ENCODE measurements at places on chromosomes 6 and 20.

DNA sequence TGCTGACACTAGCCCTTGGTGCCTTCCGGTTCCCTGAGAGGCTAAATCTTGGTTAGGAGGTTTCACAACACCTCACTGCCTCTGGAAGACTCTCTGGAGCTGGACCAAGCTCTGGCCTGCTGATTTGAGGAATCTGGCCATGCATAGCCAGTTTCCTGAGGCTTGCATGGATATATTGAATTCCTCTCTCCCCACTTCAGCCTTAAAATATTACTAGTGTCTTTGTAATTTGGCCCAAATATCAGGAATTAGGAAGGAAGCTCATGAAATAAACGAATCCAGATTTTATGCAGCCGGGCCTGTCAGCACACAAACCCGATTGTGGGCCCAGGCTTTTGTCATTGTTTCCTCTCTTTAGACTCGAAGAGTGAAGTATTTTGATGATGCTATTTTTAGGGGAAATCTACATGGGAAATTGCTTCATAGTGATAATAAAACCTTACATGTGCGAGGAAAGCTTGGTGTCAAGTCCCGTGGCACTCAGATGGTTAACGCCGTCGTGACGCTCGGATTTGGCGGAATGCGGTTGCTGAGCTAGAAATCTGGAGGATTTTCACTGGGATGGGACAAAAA lies 144.4 kb downstream of the PHACTR3 start:
- DNase-seq: no peak

GRCh38 chr6:124798942-124799496 lies 163.2 kb upstream of the RNF217 start:
- DNase-seq: no peak

DNA sequence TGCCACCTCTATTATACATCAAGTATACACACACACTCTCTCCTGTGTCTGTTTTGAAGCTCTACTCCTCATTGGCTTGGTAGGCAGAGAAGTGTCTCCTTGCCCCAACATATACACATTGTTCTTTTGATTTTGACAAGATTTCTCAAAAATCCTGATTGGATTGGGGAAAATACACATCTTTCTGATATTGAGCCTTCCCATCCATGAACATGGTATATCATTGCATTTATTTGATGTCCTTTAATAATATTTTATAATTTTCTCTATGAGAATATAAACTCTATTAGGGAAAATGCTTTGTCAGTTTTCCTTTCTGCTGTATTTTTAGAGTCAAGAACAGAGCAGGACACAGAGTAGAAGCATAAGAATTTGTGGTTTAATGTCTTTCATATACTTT lies 7.2 kb downstream of the TTLL9 start:
- DNase-seq: no peak

GRCh38 chr20:11101696-11102095 lies 427.9 kb upstream of the JAG1 start:
- no peak for DNase-seq

GRCh38 chr6:100568255-100568654 lies 103.5 kb upstream of the SIM1 start:
- DNase-seq: no peak

Data from stimulated activated CD8-positive, alpha-beta memory T cell treated with anti-CD3 and anti-CD28 coated beads, Interleukin-4, amount 100 ng/mL, for 1 hour (primary cell).